Breast epithelium (tissue), 4 donors: ENCODE measurements at places on chromosomes 12 and 14. TPM values are rescaled to one million over a fixed set of nuclear protein-coding genes. Genes with fewer than 3 reads are reported as not detected.

- DNase-seq: no peak
Observed at GRCh38 chr12:117052386-117053049, 46.7 kb downstream of the TESC start.

DNA sequence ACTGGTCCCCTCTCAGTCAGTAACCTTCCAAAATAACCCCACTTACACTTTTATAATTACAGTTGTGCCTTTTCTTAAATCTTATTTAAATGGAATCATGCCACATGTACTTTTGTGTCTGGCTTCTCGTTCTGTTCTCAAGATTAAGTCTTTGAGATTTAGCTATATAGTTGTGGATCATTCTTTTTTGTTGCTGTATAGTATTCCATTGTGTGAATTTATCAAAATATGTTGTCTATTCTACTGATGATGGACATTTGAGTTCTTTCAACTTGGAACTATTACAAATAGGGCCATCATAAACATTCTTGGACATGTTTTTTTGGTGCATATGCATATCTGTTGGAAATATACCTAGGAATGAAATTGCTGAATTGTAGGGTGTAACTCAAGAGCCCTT lies 9.0 kb downstream of the OAS3 start:
- no peak for DNase-seq

DNA sequence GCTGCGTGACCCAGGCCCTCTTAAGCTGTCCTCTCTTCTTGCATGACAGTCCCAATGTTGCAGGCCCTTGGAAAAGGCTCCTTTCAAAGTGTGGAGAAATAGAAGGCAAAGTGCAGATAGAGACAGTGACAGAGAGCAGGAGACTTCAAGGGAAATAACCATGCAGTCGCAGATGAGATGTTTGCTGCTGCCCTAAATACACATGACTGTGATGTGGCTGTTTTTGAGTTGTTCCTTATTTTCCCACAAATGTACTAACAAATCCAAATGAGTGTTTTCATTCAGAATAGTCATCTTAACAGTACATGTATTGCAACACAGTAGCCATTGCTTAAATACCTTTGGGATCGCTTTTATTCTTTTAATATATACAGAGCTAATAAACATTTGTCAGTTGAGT lies 101.6 kb downstream of the SLC15A5 start:
- no peak for DNase-seq

DNA sequence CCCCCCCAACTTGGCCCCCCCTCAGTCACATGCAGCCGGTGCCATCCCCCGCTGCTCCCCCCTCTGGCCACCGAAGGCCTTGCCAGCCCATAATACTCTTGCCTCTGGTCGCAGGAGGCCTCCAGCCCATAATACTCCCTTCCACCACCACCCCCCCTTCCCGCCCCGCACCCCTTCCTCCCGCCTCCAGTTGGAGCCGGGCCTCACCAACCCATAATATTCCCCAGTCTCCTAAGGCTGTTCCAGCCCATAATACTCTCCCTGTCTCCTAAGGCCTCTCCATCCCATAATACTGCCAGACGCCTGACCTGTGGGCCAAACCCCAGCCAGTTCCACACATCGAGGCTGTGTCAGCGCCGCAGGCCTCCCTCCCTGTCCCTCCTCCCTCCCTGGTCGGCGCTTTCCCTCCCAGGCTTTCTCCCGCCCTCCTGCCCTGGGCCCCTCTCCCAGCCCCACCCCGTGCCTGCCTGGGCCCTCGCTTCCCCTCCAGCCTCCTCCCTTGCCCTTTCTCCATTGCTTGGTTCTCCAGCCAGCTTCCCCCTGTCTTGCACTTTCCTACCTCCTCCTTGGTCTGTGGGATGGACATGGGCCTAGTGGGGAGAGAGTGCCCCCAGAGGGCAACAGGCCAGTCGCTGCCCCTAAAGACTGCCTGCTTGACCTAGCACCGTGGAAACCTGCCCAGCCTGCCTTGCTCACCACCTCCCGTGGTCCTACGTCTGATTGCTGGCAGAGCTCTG lies 6.8 kb upstream of the CHD4 start:
- peak; percentile 93 for DNase-seq

GRCh38 chr14:30078811-30079402 lies 151.3 kb upstream of the PRKD1 start:
- DNase-seq: no peak

DNA sequence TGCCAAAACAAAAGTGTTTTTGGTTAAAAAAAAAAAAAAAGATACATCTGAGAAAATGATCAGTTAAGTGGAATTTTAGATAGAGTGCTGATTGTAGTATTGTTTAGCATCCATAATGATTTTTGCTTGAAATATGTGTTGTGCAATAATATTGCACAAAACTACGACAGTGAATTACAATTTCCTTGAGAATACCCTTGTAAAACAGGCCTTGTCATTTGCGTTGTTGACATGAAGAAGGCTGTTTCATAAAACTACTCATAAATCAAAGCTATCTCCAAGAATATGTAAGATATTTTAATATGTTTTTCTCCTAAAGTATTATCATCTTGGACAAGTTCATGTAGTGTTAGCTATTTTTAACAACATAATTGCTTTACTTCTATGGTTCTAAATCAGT lies 1077.0 kb downstream of the LRFN5 start:
- DNase-seq: no peak

GRCh38 chr12:43158126-43158525 lies 393.9 kb downstream of the ADAMTS20 start:
- DNase-seq: no peak

DNA sequence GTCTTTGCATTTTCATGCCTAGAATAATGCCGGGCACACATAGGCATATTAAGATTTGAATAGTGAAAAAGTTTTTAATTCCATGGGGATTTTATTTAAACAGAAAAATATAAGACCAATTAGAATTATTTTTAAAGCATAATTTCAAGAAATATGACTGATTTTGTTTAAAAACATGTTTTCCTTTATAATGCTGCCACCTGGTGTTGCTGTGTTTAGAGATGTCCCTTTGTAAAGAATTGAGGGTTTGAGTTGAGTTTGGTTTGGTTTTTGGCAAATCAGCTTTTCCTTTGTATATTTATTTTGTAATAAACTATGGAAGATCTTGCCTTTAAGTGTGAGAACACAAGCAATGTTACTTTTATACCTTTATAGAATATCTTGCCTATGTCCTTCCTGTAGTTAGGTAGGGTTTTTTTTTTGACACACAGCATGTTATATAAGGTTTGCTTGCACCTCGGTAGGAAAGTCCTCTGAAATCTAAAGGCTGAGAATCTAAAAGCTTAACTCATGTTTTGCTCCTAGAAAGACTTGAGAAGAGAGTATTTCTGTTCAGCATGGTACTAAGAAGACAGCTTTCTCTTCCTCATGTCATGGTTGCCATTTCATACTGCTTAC lies 31.4 kb upstream of the SNAPC1 start:
- DNase-seq: no peak

- no peak for DNase-seq
Observed at GRCh38 chr14:37545174-37545573, 49.9 kb downstream of the FOXA1 start.

- DNase-seq: no peak
Observed at GRCh38 chr12:107011519-107011918, 24.6 kb upstream of the MTERF2 start.

Gene KERA
- not detected for total RNA-seq

Gene KIF5A
- total RNA-seq: not detected

Gene RASSF3
- total RNA-seq: 23.4 TPM

Gene KRT72
- not detected for total RNA-seq

Gene ETFBKMT
- 3.0 TPM for total RNA-seq
